ENCODE measurements at places on chromosomes 16 and 17.

DNA sequence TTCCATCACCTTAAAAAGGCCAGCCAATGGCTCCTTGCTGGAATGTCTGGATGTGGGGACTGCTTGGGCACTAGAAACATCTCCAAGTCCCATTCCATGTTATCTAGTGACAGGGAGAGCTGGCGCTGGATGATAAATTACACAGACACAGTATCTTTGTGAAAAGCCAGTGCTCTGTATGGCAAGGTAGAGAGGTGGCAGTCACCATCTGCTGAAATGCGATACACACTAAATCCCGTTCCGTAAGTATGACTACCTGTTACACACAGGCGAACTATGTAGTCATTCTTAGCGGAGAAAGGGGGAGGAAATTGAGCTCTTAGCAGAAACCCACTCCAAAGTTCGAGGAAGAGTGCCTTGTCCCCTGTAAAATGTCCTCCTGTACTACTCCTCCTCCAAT lies 81.0 kb upstream of the MYOCD start:
- DNase-seq = no peak

GRCh38 chr17:29677221-29677791 lies 54.6 kb upstream of the CORO6 start:
- no peak for DNase-seq

DNA sequence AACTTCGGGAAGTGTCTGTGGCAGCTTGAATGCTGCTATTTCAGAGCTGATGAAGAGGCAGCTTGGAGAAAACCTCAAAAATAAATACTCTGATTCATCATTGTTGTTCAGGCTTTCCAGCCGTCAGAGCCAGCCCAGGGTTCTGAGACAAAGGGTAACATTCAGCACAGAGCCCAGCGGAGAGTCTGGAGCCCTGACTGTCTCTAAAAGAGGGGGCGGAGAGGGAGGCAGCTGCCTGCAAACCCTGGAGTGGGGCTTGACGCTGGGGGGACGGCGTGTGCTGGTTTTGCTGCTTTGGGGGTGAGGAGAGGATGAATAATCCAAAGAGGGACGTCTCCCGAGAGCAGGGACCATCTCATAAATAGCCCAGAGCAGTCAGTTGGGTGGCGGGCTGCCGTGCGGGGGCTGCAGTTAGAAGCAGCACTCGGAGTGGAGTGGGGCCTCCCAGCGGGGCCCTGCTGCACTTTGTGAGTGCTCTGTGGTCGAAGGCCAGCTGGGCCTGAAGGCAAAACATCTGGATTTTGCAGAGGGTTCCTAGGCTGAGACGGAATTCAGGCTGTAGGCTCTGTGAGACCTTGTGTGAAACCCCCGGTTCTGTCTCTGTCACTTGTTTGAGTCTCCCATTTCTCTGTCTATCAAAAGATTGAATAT lies 237.8 kb downstream of the PRKCA start:
- peak; percentile 95 for DNase-seq

- DNase-seq = no peak
Measured at GRCh38 chr16:11744075-11744470, 1.4 kb upstream of the TXNDC11 start.

DNA sequence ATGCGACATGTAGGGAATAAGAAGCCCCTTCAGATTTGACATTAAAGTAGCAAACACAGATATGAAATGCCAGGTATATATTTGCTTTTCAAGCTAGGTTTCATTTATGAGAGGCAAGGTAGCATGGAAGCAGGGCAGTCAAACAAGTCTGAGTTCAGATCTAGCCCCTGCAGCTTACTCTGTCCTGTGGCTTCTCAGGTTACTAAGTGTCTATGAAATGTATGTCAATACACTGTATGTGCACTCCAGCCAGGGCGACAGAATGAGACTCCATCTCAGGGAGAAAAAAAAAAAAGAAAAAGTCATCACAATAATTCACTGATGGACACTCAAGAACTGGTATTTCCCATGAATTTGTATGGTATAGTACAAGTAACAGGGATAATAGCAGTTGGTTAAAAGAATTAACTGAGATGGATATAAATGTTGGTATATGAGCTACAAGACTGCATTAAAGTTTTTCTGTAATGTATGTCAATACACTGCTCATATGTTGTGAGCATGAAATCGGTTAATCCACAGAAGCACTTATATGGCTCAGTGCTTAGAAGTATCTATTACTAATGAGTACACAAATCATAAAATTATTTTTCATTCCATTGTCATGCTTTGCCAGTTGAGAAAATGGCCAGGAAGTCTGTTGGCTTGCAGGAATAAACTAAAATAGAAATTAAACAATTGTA lies 2.9 kb upstream of the WSB1 start:
- no peak for DNase-seq

- DNase-seq = peak; percentile 62
Measured at GRCh38 chr17:79739148-79740062, 8.7 kb downstream of the ENPP7 start.

DNA sequence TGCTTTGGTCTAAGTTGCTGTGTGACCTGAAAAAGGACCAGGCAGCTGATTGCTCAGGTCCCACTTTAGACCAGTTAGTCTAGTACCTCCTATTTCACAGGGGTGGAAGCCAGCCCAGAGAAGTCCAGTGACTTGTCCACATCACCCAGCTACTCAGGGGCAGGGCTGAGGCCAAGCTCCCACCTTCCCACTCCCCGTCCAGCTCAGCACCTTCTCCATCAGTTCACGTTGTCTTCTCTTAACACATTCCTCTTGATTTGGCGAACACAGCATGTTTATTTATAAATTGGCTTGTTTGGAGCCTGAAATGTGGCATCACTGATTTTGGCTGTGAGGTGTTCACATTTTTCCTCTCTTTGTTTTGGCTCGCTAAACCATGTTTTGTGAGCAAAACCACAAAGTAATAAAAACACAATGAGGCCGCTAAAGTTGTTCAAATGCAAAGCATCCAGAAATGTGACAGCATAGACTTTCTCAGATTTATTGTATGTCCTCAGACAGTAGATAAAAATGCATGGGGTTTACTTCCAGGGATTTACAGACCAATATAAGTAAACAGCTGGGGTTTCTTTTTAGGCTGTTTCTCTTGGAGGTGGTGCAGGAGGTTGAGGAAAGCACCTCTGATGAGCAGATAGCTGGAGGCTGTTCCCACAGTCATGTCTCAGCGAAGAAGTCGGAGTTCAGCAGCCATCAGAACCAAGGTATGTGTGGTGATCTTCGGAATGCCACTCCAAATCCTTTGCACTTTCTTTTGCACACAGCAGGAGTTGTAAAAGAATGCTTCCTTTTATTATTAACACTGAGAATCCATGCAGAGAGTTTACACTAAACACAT lies 88.4 kb downstream of the PLXDC1 start:
- no peak for DNase-seq
